HepG2 (cell line): ENCODE measurements at places on chromosomes 3 and 15. TPM values are rescaled to one million over a fixed set of nuclear protein-coding genes. Genes with fewer than 3 reads are reported as not detected.
A peak's percentile ranks its signal among the peaks of the same experiment; 100 is the strongest.

DNA sequence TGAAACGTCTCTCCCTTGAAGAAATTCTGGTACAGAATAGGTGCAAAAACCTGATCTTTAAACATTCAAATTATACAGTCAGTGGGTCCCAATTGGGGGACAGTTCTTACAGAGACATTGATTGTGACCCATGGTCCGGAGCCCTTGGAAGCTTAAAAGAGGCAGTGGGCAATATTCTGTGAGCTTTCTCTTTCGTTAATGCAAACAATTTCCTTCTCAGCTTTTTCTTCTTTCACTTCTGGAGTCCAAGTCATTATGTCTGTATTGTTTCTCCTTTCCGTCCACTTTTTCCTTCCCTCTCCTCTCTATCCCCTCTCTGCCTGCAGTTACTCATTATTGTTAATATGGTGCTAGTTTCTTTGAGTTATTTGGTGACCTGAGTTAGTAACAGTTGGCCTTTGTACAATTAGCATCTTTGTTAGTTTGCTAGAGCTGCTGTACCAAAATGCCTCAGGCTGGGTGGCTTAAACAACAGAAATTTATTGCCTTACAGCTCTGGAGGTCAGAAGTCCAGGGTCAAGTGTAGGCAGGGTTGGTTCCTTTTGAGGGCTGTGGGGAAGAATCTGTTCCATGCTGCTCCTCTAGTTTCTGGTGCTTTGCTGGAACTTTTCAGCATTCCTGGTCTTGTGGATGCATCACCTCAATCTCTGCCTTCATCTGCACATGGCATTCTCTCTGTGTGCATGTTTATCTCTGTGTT, 102.6 kb downstream of the GMPS start:
- no peak overlapping the region for H3K27ac ChIP-seq
- H3K27me3 ChIP-seq = no peaks in the 10 kb centered on the region
- no peak for DNase-seq
- no peaks in the 10 kb centered on the region for H3K4me1 ChIP-seq
- no peak overlapping the region for H3K4me3 ChIP-seq
- no peaks in the 10 kb centered on the region for H3K36me3 ChIP-seq

GRCh38 chr15:99994849-99995248, 261.6 kb upstream of the LYSMD4 start:
- no peaks in the 10 kb centered on the region for H3K4me1 ChIP-seq
- H3K36me3 ChIP-seq = no peaks in the 10 kb centered on the region
- no peak for DNase-seq
- H3K27ac ChIP-seq = no peak overlapping the region
- no peak overlapping the region for H3K4me3 ChIP-seq

DNA sequence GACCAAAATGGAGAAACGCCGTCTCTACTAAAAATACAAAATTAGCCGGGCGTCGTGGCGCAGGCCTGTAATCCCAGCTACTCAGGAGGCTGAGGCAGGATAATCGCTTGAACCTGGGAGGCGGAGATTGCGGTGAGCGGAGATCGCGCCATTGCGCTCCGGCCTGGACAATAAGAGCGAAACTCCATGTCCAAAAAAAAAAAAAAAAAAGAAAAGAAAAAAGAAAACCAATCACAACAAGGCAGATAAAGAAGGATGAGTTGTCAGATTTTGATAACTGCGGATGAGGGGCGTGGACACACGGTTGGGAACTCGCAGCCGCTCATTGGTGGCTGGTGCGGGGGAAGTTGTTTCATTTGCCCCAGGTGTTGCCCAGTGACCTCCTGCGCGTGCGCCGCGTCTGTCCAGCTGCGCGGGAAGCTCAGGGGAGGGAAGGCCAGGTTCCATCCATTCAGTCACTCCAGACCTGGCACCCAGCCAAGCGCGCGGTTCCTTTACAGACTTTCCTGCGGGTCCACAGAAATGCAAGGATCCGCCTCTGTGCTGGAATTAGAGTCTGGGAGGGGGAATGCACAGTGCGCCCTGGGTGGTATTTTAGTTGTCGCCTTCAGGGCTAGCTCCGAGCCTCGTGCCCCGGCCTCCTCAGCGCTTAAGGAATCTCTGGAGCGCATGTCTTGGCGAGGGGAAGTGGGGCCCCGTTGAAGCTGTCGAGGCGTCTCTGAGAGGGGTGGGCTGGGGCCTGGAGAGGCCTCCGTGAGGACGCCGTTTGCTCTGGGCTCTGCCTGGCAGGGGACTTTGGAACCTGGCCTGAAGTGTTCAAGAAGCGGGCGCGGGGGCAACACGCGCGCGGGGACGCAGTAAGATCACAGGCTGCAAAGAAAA, 708 bp upstream of the GCHFR start:
- no peaks in the 10 kb centered on the region for H3K27me3 ChIP-seq
- peaks cover 14% of the 10 kb centered on the region; the same call in 2 of the 3 replicates for H3K36me3 ChIP-seq
- H3K4me3 ChIP-seq = peak overlapping the region; percentile 74
- peak overlapping the region; percentile 100 for H3K27ac ChIP-seq
- H3K4me1 ChIP-seq = peaks cover 59% of the 10 kb centered on the region
- DNase-seq = peak; percentile 85

DNA sequence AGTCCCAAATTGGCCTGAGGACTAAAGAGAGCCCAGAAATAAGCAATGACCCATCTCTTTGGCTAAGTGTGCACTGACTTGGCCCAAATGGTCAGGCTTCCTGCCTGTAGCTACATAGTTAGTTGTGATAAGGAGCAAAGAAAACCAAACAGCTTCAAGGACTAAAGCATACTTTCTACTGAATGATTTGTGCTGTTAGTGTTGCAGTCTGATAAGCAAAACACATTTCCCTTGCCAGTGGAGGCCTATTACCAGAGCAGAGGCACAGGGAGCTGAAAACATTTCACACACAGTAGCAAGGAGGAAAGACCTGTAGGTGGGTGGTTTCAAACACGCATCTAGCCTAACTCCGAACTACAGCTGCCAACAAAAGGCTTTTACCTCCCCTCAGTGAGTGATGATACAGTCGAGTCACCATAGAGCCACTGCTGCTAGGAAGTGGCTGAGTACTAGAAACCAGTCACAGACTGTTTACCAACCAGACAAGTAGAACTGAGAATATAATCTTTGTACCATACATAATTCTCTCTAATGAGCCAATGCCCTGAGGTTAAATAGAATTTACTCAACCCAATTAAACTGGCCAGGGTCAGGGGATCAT, 222.3 kb upstream of the THBS1 start:
- H3K4me3 ChIP-seq = no peak overlapping the region
- no peaks in the 10 kb centered on the region for H3K27me3 ChIP-seq
- peaks cover 64% of the 10 kb centered on the region for H3K4me1 ChIP-seq

DNA sequence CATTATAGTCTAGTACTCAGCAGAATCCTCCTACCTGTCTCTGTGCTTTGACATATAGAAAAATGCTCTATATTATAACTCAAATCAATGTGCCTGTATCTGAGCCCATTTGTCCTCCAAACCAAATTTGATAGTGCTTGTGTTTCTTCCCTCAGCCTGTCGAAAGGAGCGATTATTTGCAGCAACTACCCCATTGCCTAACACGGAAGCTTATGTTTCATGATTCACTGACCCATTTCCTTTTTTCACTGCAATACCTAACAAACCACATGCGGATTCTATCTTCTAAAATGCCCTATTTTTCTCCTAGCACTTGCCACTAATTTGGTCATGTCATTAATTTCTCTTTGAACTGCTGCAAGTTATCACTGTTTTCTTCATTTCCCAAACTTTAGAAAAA, 1220.6 kb upstream of the CADM2 start:
- no peak overlapping the region for H3K27ac ChIP-seq
- no peak overlapping the region for H3K4me3 ChIP-seq
- no peaks in the 10 kb centered on the region for H3K27me3 ChIP-seq
- H3K36me3 ChIP-seq = no peaks in the 10 kb centered on the region
- H3K4me1 ChIP-seq = no peaks in the 10 kb centered on the region

- no peak overlapping the region for H3K4me3 ChIP-seq
- no peaks in the 10 kb centered on the region for H3K4me1 ChIP-seq
- no peaks in the 10 kb centered on the region for H3K36me3 ChIP-seq
- no peak overlapping the region for H3K27ac ChIP-seq
- no peaks in the 10 kb centered on the region; the same call in 1 of the 2 replicates for H3K27me3 ChIP-seq
- DNase-seq = no peak
Measured at GRCh38 chr3:11047500-11047899, 55.0 kb downstream of the SLC6A1 start.

- no peaks in the 10 kb centered on the region; the same call in 1 of the 2 replicates for H3K27me3 ChIP-seq
- no peak for DNase-seq
- H3K4me1 ChIP-seq = no peaks in the 10 kb centered on the region
- H3K36me3 ChIP-seq = no peaks in the 10 kb centered on the region
Measured at GRCh38 chr15:83287541-83288027, 3.1 kb upstream of the BNC1 start.

DNA sequence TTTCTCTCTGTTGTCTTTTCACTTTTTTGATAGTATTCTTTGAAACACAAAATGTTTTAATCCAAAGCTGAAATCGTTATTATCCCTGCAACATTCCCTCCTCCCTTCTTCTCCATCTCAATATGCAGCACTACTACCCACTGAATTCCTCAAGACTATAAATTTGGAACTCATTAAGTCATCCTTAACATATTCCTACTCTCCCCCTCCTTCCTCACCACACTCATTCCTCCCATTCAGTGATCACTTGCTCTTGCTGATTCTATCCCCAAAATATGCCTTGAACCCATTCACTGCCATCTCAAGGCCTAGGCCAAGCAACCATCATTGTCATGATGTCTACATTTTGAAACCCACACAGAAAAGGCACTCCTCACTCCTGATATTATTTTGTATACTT, 2.4 kb upstream of the PIK3R4 start:
- H3K27ac ChIP-seq = no peak overlapping the region
- peaks cover 6% of the 10 kb centered on the region; the same call in 2 of the 3 replicates for H3K36me3 ChIP-seq
- no peaks in the 10 kb centered on the region for H3K27me3 ChIP-seq
- DNase-seq = no peak
- H3K4me1 ChIP-seq = peaks cover 36% of the 10 kb centered on the region

- no peak overlapping the region for H3K4me3 ChIP-seq
- no peak for DNase-seq
- peaks cover 2% of the 10 kb centered on the region; the same call in 1 of the 2 replicates for H3K36me3 ChIP-seq
- no peaks in the 10 kb centered on the region for H3K4me1 ChIP-seq
Measured at GRCh38 chr3:195135917-195136316, 135.0 kb downstream of the XXYLT1 start.

DNA sequence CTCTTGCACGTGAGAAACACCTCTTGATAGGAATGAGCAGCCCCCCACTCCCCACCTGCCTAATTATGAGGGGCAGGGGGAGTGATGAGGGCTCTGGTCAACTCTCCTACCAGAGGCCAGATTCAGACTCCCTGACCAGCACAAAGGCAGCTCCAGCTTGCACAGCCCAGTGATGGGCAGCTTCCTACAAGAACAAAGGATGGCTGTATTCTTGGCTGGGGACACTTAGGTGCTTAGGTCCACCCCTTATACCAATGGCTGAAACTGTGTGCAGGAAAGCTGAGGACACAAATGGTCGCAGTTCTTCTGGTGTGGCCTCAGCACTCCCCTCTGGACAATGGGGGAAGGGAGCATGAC, 81.8 kb downstream of the IQSEC1 start:
- DNase-seq = no peak
- no peak overlapping the region for H3K27ac ChIP-seq
- peaks cover 40% of the 10 kb centered on the region for H3K4me1 ChIP-seq
- H3K27me3 ChIP-seq = no peaks in the 10 kb centered on the region
- no peaks in the 10 kb centered on the region for H3K36me3 ChIP-seq
- H3K4me3 ChIP-seq = no peak overlapping the region

GRCh38 chr15:49817100-49817499, 196.3 kb downstream of the DTWD1 start:
- H3K27ac ChIP-seq = no peak overlapping the region
- H3K27me3 ChIP-seq = no peaks in the 10 kb centered on the region
- H3K4me1 ChIP-seq = no peaks in the 10 kb centered on the region

- no peak for DNase-seq
- H3K4me3 ChIP-seq = no peak overlapping the region
- no peaks in the 10 kb centered on the region for H3K27me3 ChIP-seq
- no peak overlapping the region for H3K27ac ChIP-seq
Measured at GRCh38 chr3:169241991-169242707, 421.4 kb downstream of the MECOM start.

- no peaks in the 10 kb centered on the region for H3K4me1 ChIP-seq
- no peak overlapping the region for H3K4me3 ChIP-seq
- no peak overlapping the region for H3K27ac ChIP-seq
- no peaks in the 10 kb centered on the region for H3K36me3 ChIP-seq
- H3K27me3 ChIP-seq = no peaks in the 10 kb centered on the region
- no peak for DNase-seq
Measured at GRCh38 chr15:60165111-60165510, 161.0 kb downstream of the FOXB1 start.

DNA sequence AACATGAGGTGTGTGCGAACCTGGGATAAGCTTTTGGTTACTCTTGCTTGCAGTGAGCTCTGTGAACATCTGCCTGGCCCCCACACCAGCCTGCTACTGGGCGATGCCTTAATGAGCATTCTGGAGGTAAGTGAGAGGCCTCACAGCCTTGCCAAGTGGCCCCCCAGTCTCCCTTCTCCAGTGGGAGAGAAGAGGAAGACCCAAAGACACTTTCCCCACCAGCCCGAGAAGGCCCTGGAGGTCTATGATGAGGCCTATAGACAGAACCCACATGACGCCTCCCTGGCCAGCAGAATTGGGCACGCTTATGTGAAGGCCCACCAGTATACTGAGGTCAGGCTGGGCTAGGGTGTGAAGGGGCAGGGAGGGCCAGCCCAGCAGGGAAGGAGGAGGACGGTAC, 22.5 kb downstream of the TTC21A start:
- H3K27ac ChIP-seq = no peak overlapping the region
- H3K4me1 ChIP-seq = peaks cover 13% of the 10 kb centered on the region
- DNase-seq = no peak
- no peaks in the 10 kb centered on the region for H3K27me3 ChIP-seq
- H3K36me3 ChIP-seq = no peaks in the 10 kb centered on the region
- no peak overlapping the region for H3K4me3 ChIP-seq

- H3K36me3 ChIP-seq = no peaks in the 10 kb centered on the region
- H3K4me3 ChIP-seq = no peak overlapping the region
- no peak for DNase-seq
- no peaks in the 10 kb centered on the region for H3K4me1 ChIP-seq
- H3K27ac ChIP-seq = no peak overlapping the region
Measured at GRCh38 chr3:62636235-62636826, 238.9 kb downstream of the CADPS start.

GRCh38 chr15:39599871-39600270, 19.0 kb downstream of the THBS1 start:
- no peak overlapping the region for H3K4me3 ChIP-seq
- H3K27me3 ChIP-seq = no peaks in the 10 kb centered on the region
- no peak for DNase-seq
- peaks cover 10% of the 10 kb centered on the region for H3K36me3 ChIP-seq
- H3K4me1 ChIP-seq = no peaks in the 10 kb centered on the region

GRCh38 chr15:45829336-45830153, 194.7 kb downstream of the SQOR start:
- H3K4me3 ChIP-seq = no peak overlapping the region
- H3K27ac ChIP-seq = no peak overlapping the region
- no peaks in the 10 kb centered on the region for H3K36me3 ChIP-seq
- no peaks in the 10 kb centered on the region for H3K27me3 ChIP-seq
- H3K4me1 ChIP-seq = no peaks in the 10 kb centered on the region

- peak overlapping the region; percentile 79; the same call in 1 of the 2 replicates for H3K4me3 ChIP-seq
- no peaks in the 10 kb centered on the region for H3K36me3 ChIP-seq
Measured at GRCh38 chr15:99105514-99106341, 848 bp downstream of the SYNM start.

The PLA2G4E gene
- total RNA-seq = not detected in 2 replicates

The UNC13C gene
- 0.03 and 0.04 TPM in 2 replicates for total RNA-seq

The SAMMSON gene
- not detected in 2 replicates for total RNA-seq
